ENCODE measurements at places on chromosomes 12 and 14.

DNA sequence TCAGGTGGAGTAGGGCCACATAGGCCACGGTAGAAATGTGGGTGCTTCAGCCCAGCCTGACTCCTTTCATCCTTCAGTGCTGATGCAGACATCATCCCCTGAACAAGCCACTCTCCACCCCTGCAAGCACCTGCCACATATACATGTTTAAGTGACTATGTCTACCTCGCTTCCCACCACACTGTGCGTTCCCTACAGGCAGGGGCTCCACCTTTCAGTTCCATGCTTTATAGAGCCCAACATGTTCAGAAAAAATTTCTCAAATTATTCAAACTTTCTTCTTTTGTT is 11.6 kb downstream of the SLC7A7 start:
- no peak for DNase-seq

GRCh38 chr12:26612203-26612602 is 220.8 kb downstream of the ITPR2 start:
- DNase-seq = no peak

- DNase-seq = no peak
Observed at GRCh38 chr14:80770114-80770908, 171.2 kb downstream of the CEP128 start.

DNA sequence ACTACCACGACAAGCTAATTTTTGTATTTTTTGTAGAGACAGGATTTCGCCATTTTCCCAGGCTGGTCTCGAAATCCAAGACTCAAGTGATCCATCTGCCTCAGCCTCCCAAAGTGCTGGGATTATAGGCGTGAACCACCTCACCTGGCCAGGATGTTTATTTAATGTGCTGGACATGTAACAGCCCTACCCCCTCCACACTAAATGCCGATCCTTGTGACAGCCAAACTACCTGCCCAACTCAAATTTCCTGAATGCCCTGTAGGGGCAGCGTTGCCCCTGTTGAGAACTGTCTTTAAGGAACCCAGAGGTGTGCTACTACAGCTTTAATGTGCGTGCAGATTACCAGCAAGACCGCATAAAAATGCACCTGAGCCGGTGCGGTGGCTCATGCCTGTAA is 48.1 kb downstream of the KCNK13 start:
- DNase-seq = no peak

DNA sequence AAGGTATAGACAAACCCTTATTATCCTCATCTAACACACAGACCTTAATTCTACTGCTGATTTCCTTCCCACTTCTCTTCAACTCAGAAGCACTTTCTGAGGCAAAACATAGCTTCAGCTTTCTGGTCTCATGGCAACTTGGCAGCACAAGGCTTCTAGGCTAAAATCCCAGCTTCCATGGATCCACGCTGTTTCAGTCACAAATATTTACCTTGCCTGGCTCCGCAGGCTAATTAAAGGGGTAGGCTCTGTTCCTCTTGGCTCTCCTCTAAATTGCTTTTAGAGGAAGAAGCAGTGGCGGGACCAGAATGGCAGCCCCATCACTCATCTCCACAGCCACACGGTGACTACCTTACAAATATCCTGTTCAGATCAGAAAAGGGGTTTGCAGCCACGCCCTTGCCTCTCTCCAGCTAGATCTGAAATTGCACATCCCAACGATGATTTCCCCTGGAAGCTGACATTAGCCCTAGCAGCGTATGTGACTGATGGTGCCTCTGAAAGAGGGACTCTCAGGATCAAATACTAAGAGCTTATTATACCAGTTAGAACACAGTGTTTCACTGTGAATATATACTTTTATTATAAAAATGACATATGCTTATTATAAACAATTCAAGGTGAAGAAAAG is 221.5 kb upstream of the NUDT4 start:
- no peak for DNase-seq

DNA sequence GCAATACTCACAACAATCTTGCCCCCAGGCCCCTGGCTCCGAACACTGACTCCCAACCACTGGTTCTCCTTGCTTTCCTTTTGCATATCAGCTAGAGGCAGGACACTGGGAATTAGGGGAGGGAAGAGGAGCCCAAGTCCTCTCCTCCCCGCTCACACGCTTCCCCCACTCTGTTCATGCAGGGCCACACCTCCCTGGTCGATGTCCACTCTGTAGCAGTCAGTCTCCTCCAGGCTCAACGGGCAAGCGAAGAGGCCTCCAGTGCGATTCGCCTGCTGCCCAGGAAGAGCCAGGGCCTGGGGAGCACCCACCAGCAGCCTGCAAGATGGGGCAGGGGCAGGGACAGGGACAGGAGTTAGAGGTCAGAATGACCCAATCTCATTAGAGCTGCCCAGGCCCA is 4.8 kb downstream of the ITGA7 start:
- DNase-seq = no peak

DNA sequence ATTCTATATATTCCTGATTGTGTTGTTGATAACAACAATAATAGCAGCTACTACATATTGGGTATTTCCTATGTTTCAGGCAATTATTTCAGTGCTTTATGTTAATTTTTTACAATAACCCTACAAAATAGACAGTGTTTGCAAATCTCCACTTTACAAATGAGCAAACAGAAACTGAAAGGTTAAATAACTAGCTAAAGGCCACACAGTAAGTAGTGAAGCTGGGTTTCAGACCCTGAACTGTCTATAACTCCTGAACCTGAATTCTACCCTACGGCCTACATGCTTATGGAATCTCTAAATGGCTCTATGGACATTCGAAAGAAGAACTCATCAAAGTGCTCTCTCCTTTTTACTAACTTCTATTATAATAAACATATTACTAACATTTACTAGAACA is 19.7 kb upstream of the NUDT4 start:
- no peak for DNase-seq

GRCh38 chr14:30204431-30204980 is 276.9 kb upstream of the PRKD1 start:
- DNase-seq = no peak

GRCh38 chr14:80944861-80945617 is 3.5 kb upstream of the CEP128 start:
- DNase-seq = no peak

DNA sequence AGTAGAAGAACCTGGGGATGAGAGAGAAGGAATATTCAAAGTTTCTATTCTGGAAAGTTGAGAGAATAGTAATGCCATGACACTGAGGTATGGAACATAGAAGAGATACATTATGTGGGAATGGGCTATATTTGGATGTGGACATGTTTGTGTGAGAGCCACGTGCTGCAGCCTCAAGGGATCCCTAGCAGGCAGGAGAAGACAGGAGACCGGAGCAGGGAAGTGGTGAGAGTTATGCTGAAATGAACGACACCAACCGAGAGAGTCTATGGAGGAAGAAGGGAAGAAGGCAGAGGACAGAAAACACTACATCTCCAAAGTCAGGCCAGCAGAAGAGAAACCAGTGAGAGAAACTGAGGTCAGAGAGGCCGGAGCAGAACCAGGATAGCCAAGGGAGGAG is 10.0 kb upstream of the RIPK3 start:
- DNase-seq = no peak

GRCh38 chr14:30143627-30144026 is 216.0 kb upstream of the PRKD1 start:
- no peak for DNase-seq

Data from uterus (tissue), 4 donors.